Urinary bladder (tissue), 4 donors: ENCODE measurements at places on chromosomes 6 and 20. TPM values are rescaled to one million over a fixed set of nuclear protein-coding genes. Genes with fewer than 3 reads are reported as not detected.

- DNase-seq: no peak
These were observed 165.3 kb downstream of the ZMYND8 start for GRCh38 chr20:47191074-47191673.

Gene GPR31
- not detected for polyA plus RNA-seq

Gene ADGB
- not detected for polyA plus RNA-seq

Gene SLC26A8
- polyA plus RNA-seq: 0.09 TPM

Gene TMEM14B
- 51.5 TPM for polyA plus RNA-seq

- no peak for DNase-seq
These were observed 22.2 kb upstream of the MYL9 start for GRCh38 chr20:36519012-36519719.

Gene C20orf202
- 0.09 TPM for polyA plus RNA-seq

- no peak for DNase-seq
These were observed 37.9 kb downstream of the PREX1 start for GRCh38 chr20:48789781-48790472.

Gene PRELID3B
- polyA plus RNA-seq: 26.7 TPM

- DNase-seq: no peak
These were observed 316.1 kb upstream of the PRDM1 start for GRCh38 chr6:105769987-105770386.

DNA sequence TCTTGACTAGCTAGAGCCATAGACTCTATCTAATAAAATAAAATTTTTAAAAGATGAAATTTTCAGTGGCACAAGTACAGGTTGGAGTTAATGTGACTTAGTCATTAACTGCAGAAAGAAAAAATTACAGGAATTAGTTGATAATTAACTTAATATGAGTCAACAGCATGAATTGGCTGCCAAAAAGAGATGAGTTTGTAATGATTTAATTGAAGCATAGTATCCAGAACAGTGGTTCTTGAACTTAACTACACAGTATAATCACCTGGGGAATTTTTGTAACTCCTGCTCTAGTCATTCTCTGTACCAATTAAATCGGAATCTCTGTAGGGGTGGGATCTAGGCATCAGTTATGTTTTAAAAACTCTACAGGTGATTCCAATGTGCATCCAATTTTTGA, 46.3 kb upstream of the HMGN3 start:
- DNase-seq: no peak
